Tibial nerve (tissue), 4 donors: ENCODE measurements at places on chromosomes 6 and 20. TPM values are rescaled to one million over a fixed set of nuclear protein-coding genes. Genes with fewer than 3 reads are reported as not detected.

DNA sequence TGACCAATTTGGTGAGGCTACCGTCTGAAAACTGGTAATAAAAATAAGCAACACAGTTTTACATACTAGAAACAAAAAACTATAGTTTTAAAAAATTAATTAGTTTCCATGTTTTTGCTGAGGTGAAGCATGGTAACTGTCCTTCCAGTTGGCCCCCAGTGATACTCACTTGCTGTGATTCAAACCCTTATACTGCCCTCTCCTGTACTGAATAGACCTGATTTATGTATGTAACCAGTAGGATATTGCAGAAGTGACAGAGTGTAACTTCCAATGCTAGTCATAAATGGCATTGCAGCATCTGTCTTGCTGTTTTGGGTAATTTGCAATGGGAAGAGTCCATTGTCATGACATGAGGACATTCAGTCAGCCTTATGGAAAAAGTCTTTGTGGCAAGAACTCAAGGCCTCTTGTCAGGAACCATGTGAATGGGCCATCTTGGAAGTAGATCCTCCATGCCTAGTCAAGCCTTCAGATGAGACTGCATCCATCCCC lies 8.9 kb upstream of the CHD6 start:
- no peak for DNase-seq

- DNase-seq: no peak
Observed at GRCh38 chr6:134512981-134513391, 195.1 kb upstream of the SGK1 start.

GRCh38 chr6:20279608-20280287 lies 67.5 kb upstream of the MBOAT1 start:
- no peak for DNase-seq

- no peak for DNase-seq
Observed at GRCh38 chr6:11675601-11676000, 103.0 kb downstream of the ADTRP start.

DNA sequence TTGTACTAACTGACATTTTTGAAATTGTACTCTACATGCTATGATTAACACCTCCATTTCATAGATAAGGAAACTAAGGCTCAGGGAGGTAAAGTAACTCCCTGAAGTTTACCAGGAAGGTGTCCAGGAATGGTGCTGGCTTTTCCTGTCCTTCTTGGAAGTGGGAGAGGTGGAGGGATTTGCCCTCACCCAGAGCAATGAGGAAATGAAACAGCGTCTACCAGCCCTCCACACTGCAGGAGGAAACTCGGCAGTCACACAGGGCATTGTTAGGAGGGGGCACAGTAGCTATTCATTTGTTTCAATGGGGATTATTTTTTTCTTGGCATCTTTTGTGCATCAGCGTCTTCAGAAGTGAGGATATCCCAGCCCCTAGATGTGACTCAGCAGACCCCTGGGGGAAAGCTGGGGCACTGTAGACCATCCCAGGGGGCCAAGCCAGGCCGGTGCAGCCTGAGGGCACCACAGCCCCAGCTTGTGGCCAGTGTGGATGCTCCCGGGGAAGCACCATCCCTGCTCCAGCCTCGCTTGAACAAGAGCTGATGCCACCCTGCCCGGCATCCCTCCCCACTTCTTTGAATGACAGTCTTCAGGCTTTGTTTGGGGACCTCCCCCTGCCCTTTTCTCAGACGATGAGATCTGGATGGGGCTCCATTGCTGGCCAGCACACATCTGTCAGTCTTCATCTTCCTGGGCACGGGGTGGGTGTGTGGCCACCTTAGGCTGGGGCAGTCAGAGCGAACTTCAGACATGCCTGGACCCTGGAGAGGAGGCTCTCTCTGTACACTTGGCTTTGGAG lies 224.4 kb upstream of the PMEPA1 start:
- no peak for DNase-seq

- DNase-seq: no peak
Observed at GRCh38 chr6:161749576-161749975, 475.7 kb upstream of the AGPAT4 start.

DNA sequence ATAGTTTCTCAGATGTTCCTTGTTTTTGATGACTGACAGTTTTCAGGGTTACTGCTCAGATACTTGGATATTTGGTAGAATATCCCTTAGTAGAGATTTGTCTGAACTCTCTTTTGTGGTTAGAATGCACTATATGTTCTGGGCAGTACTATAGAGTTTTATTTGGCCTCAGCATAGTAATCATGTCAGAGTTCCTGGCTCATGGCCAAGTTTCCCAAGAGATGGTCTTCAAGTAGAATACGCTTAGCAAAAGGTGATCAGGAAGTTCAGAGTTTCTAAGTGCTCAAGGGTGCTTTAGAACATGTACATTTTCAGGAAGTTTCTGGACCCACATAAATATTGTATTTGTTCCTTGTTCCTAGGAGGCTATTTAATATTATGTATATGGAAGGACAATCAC lies 1209.7 kb upstream of the GJE1 start:
- no peak for DNase-seq

DNA sequence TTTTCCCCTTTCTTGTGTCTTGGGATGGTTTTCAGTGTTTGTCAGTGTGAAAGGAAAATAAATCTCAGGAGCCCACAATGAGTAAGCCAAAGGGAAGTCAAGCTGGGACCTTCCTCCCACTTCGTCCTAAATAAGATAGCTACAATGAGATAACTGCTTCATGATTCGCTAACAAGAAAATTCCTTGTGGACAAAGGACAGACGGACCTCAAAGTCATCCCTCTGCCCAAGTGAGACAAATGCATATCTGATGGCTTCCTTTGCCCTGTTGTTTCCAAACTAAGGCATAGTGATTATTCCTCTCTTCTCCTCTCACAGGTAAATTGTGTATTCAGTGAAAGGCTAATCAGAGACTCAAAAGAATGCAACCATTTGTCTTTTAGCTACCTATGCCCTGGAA lies 26.1 kb upstream of the ADTRP start:
- DNase-seq: no peak

DNA sequence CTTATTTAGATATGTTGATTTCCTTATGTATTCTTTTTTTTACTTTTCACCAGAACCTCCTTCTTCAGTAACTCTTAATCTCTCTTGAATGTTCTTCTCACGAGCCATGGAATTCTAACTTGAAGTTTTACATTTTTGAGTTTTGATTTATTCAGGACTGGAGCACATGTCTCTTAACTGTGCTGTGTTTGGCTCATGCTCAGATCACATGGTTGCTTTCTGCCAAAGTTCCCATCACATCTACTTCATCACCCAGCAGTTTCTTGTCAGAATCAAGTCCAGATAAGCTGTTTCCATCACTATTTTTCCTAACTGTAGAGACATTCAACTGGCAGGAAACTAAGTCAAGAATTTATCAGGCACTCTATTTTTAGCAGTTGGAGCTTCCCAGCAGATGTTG lies 31.7 kb downstream of the SLC35A1 start:
- DNase-seq: no peak

- no peak for DNase-seq
Observed at GRCh38 chr6:10140136-10140535, 274.7 kb downstream of the TFAP2A start.

- no peak for DNase-seq
Observed at GRCh38 chr20:36919715-36920333, 31.7 kb downstream of the SAMHD1 start.

DNA sequence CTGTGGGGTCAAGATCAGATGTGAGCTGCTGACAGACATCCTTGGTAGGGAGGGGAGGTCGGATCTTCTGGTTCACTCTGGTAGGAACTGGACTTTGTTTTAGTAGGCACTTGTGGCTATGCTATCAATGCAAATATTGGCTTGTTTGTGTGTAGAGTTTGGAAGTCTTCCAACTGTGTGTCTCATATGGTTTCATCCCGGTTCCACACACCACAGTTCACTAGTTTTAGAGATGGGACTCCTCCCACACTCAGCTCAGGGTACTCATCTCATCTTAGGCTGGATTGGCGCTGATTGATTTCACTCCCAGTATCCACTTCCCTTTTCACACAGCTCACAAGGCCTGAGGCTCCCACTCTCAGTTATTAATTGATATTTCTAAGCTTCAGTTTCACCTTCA lies 161.3 kb downstream of the THBS2 start:
- no peak for DNase-seq

DNA sequence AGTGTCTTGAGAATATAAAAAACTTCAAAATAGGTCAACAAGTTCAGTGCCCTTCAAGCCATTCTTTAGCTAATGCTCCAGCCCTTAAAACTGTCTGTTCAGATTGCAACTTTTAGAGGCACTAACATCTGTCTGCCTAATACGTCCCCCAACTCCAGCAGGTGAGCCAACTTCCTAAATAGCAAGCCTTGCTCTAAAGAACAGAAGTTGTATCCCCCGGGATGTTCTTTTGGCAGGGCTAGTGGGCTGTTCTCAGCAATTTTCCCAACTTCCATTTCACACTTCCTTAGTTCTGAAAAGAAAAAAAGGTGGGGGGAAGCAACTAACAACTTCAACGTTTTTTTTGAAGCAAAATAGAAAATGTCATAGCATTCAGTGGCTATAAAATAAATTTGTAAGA lies 290.0 kb upstream of the PTCHD4 start:
- no peak for DNase-seq

GRCh38 chr6:34457382-34457741 lies 8.5 kb upstream of the PACSIN1 start:
- DNase-seq: no peak

DNA sequence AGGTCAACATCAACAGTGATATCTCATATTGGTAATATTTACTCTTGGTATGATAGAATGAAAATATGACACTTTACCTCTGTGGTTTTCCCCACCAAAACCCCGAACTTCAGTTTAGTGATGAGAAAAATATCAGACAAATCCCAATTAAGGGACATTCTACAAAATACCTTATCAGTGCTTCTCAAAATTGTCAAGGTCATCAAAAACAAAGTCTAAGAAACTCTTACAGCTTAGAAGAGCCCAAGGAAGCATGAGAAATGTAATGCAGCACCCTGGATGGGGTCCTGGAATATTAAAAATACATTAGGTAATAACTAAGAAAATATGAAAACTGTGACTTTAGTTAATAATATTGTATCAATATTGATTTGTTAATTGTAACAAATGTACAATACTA lies 148.3 kb upstream of the TFAP2D start:
- no peak for DNase-seq

DNA sequence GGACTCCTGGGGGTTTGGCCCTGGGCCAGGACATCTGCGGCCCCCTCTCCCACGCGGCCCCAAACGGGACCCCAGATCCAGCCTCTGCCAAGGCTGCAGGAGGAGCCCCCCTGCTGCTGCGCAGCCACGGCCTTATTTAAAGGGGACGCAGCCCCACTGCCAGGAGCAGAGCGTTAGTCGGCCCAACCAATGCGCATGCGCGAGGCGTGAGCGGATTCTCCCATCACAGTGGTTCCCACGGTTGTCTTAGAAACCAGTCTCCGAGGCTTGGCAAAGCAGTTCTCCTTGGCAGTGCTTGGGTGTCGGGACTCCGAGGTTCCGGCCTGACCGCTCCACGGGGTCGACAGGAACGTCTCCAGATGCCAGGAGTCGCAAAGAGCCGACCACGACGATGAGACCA lies 288.3 kb upstream of the ZNF337 start:
- DNase-seq: no peak

DNA sequence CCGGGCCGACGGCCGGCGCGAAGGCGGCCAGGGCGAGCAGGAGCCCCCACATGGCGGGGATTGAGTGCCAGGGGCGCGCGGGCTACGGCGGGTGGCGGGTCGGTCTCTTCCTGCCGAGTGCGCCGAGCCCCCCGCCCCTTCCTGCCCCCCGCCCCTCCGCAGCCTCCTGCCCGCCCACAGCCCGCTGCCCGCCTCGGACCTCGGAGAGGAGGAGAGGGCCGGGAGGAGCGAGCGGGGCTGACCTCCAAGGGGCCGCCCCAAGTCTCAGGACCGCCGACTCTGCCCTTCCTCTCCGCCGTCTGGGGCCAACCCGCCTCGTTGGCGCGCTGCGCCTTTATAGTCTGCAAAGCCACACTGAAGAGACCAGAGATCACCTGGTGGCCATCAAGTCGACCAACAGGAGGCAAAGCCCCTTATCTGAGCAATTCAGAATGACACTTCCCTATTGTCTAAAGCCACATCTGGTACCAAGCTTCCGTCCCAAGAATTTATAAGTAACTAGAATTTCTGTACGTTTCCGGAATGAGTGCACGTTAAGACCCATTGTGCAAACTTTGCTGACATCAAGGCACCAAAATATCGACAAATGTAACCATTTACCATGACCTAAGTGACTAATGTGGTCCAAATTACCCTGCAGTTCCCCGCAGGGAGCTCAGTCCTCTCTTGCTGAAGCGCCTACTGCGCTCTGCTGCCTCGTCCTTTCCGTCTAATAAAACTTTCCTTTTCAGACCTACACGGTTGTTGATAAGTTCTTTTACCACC lies at the start of gene CPXM1:
Gene CPXM1 (minus strand): TSS at position 107 of the 765 bp plus-strand sequence. CDS start 55 bp downstream, at position 52.
- no peak for DNase-seq

- no peak for DNase-seq
Observed at GRCh38 chr6:54718541-54719023, 128.0 kb upstream of the FAM83B start.

DNA sequence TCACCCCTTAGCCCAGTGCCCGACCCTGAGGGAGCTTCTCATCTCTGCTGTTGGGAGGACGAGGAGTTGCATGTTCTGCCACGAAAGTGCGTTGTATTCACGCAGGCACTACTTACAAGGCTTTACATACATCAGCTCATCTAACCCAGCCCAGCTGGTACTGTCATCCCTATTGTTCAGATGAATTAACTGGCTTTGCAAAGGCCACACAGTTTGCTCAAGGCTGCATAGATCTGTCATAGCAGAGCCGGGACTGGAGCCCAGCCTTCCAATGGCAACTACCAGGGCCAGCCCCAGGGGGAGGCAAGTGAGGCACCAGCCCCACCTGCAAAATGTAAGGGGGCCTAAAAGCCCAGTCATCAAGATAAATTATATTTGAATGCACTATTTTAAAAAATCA lies 257.6 kb downstream of the NFATC2 start:
- no peak for DNase-seq

- DNase-seq: no peak
Observed at GRCh38 chr6:149234051-149234962, 83.2 kb upstream of the TAB2 start.

- peak; percentile 17 for DNase-seq
Observed at GRCh38 chr20:62066339-62066982, 780 bp upstream of the TAF4 start.

- DNase-seq: no peak
Observed at GRCh38 chr6:36760685-36761435, 63.2 kb downstream of the RAB44 start.

GRCh38 chr6:15522856-15523529 lies 139.8 kb downstream of the DTNBP1 start:
- DNase-seq: no peak

DNA sequence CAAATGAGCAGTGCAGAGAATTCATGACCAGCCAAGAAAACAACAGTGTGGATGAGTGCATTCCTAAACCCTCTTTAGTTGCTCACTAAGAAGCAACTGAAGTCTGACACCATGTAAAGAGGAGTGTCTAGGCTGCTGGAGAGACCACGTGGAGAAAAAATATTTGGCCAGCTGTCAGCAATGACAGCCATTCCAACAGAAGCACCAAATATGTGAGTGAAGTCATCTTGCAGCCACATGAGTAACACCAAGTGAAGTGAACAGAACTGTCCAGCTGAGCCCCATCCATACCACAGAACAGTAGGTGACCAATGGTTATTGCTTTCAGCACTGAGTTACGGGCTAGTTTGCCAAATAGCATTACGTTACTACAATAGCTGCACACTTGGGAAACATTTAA lies 89.4 kb downstream of the TBXT start:
- no peak for DNase-seq

GRCh38 chr20:11585752-11586352 lies 331.8 kb upstream of the BTBD3 start:
- no peak for DNase-seq

GRCh38 chr6:33861722-33862121 lies 57.9 kb upstream of the MLN start:
- DNase-seq: no peak

Gene PNPLA1
- total RNA-seq: not detected

Gene ANKRD66
- total RNA-seq: not detected

Gene OPN5
- not detected for total RNA-seq

Gene BACH2
- total RNA-seq: 4.4 TPM

Gene LY6G6C
- total RNA-seq: not detected

Gene PTK6
- total RNA-seq: 0.21 TPM
